ENCODE measurements at places on chromosomes 11 and 22.

GRCh38 chr11:34501949-34502348 lies 11.6 kb downstream of the ELF5 start:
- no peak for DNase-seq

DNA sequence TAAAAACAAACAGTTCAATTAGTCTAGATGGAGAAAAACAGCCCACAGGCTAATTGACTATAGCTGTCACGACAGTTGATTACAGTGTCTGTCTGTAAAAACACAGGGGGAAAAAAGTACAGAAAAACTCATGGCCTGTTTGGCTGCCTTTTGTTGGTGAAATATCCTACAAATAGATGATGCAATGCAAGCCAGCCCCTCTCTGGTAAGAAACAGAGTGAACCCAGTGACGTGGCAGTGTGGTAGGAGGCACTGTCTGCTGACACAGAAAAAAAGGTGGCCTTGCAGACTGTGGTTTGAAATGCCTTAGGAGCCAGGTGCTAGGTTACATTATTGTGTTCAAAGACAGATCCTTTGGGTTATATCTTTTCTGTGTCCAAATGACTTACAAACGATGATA lies 431.4 kb upstream of the CCDC90B start:
- no peak for DNase-seq

GRCh38 chr11:94880216-94880615 lies 93.1 kb downstream of the CWC15 start:
- DNase-seq: no peak

- no peak for DNase-seq
Measured at GRCh38 chr11:130088919-130089673, 19.4 kb downstream of the APLP2 start.

GRCh38 chr11:26621132-26621531 lies 49.1 kb upstream of the MUC15 start:
- no peak for DNase-seq

DNA sequence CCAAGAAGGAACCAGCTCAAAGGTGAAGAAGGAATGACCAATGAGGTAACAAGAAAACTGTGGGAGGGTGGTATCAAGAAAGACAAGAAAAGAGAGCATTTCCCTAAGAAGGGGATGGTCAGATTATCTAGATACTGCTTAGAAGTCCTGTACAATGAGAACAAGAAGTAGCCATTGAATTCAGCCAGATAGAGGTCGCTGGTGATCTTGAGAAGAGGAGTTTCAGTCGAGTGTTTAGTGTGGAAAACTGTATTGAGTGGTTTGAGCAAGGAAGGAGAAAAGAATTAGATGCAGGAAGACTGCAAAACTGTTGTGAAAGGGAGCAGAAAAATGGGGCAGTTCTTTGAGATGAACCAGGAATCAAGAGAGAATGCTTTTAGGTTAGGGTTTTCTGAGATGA lies 74.6 kb upstream of the FAT3 start:
- no peak for DNase-seq

GRCh38 chr11:104146421-104146820 lies 17.5 kb downstream of the PDGFD start:
- no peak for DNase-seq

DNA sequence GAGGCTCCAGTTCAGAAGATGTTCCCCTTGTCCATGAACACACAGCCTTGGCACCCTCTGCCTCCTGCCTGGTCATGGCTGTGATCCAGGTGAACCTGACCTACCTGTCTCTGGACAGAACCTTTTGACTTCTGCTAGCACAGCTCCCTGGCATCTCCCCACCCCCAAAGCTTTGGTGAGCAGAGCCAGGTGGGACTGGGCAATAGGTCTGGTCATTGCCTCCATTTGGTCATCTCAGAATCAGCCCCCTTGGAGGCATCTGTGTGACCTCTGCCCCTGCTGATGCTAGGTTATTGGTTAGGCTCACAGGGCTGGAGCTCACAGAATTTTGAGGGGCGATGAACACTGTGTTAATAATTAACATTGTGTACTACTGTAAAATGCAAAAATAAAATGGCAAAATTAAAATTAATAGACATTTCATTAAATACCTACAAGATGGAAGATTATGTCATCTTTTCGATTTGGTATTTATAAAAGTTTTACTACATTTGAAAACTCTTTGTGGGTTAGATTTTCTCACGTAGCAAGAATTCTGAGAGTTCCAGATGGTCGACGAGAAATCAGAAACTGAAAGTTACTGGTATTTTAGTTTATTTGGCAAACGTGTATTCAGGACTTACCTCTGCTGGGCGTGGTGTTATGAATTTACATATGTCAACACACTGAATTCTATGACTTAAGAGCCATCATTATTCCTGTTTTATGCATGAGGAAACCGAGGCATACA lies 8.3 kb upstream of the KIAA0930 start:
- no peak for DNase-seq

GRCh38 chr11:133181066-133181465 lies 351.2 kb downstream of the OPCML start:
- no peak for DNase-seq

DNA sequence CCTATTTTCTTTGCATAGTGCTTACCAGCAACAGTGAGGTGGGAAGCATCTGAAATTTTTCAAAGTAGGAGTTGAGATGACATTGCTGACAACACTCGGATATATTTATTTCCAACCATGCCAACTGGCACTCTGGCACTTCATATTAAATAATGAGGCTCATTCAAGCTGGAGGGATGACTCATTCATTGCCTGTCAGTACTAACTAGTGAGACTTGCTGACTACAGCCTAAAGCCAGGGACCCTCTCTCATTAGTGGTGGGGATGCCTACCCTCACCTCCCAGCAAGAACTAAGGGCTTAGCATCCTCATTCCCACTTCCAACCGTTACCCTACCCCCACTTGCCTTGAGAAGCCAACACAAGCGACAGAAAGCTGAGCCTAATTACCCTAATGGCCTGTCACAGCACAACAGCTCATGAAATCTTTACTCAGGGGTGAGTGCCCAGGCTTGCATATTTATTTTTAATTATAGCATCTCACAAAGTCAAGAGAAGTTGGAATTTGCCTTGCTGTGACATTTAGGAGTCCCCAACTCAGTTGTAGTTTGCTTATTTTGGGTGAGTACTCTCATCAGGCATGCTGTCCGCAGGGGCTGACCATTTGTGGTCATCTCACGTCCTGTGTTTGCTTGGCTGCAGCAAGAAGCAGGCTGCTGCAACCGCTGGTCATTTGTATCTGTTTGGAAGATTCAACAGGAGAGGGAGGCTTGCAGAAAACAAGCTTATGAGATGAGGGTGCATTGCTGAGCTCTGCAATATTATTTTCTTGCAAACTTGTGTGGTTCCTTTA lies 181.6 kb upstream of the POU2AF2 start:
- no peak for DNase-seq

- no peak for DNase-seq
Measured at GRCh38 chr11:68216171-68216938, 3.3 kb upstream of the KMT5B start.

- no peak for DNase-seq
Measured at GRCh38 chr22:47547239-47547661, 784.8 kb downstream of the TBC1D22A start.

DNA sequence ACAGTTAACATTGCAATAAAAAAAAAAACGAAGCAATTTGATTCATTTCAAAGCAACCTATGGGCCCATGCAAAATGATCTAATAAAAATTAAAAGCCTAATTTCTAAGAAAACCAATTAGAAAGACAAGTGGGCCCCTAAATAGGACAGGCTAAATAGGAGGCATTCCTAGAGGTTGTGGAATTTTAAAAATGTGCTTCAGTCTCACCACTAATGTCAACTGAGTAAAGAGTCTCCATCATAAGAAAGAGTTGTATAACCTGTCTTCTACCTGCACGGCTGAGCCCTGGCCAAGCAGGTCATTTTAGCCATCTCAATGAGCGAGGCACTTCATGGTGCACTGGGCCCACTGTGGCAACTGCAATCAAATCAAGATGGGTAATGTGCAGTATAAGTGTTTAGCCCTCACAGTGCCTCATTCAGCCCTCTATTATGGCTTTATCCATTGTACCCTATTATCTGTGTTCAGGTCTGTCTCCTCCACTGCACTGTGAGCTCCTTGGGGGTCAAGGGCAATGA lies 76.4 kb downstream of the PRSS23 start:
- no peak for DNase-seq

GRCh38 chr11:69245041-69245440 lies 48.9 kb upstream of the MYEOV start:
- DNase-seq: no peak

DNA sequence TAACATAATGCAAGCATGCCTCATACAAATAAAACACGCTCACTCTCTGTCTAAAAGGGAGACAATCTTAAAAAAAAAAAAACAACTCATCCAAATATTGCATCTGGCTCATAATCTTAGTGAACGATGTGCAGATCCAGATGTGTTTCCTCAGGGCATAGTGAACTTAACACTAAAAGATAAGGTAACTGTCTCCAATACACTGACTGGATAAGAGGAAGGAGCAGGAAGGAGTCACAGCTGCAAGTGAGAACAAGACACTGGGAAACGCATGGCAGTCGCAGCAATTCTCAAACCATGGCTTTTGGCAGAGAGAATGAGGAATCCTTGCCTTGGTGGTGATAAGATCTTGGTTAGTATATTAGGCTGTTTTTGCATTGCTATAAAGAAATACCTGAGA lies 9.2 kb upstream of the EIF3M start:
- no peak for DNase-seq

DNA sequence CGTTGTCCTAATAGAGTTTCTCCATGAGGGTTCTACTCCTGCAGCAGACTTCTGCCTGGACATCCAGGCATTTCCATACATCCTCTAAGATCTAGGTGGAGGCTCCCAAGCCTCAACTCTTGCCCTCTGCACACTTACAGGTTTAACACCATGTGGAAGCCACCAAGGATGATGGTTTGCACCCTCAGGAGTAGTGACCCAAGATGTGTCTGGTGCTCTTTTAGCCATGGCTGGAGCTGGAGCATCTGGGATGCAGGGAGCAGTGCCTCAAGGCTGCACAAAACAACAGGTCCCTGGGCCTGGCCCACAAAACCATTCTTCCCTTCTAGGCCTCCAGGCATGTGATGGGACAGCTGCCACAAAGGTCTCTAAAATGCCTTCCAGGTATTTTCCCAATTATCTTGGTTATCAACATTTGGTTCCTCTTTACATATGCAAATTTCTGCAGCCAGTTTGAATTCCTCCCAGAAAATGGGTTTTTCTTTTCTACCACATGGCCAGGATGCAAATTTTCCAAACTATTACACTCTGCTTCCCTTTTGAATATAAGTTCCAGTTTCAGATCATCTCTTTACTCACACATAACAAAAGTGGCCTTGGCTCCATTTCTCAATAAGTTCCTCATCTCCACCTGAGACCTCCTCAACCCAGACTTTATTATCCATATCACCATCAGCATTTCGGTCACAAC lies 69.5 kb upstream of the GNAZ start:
- DNase-seq: no peak

DNA sequence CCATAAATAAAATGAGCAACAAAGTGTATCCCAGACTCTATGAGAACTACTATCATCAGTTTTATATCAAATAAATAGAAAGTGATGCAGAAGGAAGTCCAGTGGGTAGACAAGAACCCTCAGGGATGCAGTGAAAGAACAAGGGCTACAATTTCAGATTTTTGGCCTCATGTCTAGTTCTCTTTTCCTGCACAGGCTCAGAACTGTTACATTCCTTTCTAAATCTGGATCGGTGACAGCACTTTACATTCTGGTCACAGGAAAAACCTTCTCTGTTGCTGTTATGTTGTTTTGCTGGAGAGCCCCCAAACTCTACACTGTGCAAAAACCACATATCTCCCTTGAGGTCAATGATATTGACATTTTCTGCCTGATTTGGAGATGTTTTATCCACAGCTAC lies 108.8 kb upstream of the ANO5 start:
- no peak for DNase-seq

DNA sequence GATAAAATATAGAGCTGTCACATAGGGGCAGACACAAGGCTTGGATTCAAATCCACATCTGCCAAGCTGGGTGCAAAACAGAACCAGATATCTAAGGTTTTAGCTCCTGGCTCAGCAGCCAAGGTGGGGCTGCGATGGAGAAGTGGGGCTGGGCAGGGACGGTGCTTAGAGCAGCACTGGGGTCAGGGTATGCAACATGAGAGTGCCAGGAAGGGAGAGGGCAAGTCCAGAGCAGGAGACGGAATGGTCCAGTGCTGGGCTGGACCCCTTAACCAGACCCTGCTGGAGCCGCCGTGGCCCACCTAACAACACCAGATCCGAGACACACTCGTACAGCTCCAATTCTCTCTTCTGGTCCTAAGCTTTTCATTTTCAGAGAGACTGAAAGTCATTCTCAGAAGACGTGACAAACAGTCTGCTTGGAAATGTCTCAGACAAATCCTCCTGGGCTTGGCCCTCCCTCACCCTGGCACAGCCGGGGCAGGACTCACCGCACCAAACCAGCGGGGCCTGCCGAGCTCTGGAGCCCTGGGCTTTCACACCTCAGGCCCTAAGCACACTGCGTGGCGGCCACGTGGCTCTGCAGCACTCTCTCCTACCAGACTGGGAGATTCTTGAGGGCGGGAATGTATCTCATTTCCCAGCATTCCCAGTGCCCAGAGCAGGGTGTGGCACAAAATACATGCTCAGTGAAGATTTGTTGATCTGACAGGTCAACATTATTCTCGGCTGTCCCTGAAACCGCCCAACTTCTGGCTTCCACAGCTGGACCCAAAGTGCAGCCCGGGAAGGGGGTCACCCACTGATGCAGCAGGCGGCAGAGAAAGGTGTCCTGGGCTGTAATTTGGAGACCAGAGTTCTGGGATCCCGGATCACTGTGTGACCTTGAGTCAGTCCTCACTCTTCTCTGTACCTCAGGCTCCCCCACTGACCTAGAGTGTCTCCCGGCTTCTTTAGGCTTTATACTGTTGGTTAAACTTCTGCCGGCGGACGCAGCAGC lies 11.6 kb downstream of the LRRC32 start:
- no peak for DNase-seq

DNA sequence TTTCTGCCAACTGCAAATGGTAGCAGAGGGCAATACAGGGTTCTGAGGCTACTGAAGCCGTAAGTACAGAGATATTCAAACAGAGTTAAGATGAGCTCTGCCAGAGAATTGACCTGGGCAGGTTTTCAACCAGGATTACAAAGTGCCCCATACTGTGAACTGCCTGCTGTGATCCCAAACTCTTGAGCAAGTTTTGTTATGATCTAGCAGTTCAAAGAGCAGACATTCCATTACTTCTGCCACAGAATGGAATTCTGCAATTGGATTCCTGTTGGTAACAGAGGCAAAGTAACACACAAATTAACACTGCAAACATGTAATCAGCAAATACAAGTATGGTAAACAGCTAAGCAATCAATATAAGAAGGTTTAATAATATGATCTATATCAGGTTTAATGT lies 31.2 kb downstream of the ALG9 start:
- no peak for DNase-seq

GRCh38 chr11:92322225-92322624 lies 97.6 kb downstream of the FAT3 start:
- DNase-seq: no peak
